ENCODE measurements at places on chromosomes 13 and 19.
A peak's percentile ranks its signal among the peaks of the same experiment; 100 is the strongest.

- H3K27ac ChIP-seq, result no peak overlapping the region
- H3K27me3 ChIP-seq, result no peaks in the 10 kb centered on the region
- H3K4me1 ChIP-seq, result no peaks in the 10 kb centered on the region
Observed at GRCh38 chr19:34480491-34480890, 1.1 kb upstream of the WTIP start.

DNA sequence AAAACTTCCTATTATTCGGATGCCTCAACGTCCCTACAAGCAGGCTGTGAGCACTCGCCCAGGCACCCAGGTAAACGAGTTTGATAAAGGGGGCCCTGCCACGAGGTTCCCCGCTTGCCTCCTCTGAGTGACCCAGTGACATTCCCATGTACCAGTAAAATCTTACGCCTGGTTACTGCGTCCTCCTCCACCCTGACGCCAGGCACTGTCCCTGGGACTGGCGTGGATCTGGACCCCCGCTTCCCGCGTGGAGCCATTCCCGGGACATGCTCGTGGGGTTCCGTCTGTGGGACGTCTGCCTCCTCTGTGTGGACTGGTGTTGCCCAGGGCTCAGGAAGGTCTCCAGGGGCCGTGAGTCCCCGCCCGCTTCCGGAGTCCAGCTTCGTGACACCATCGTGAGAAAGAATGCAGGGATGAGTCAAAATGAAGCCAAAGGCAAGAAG, 407 bp upstream of the ZNF550 start:
- H3K36me3 ChIP-seq, result peaks cover 7% of the 10 kb centered on the region
- H3K27ac ChIP-seq, result no peak overlapping the region
- H3K4me3 ChIP-seq, result peak overlapping the region; percentile 82
- DNase-seq, result no peak
- H3K4me1 ChIP-seq, result peaks cover 5% of the 10 kb centered on the region
- no peaks in the 10 kb centered on the region for H3K27me3 ChIP-seq

- no peak overlapping the region for H3K4me3 ChIP-seq
- no peaks in the 10 kb centered on the region for H3K27me3 ChIP-seq
- no peaks in the 10 kb centered on the region for H3K36me3 ChIP-seq
- no peak overlapping the region for H3K27ac ChIP-seq
Observed at GRCh38 chr13:111396457-111396856, 76.0 kb downstream of the TEX29 start.

DNA sequence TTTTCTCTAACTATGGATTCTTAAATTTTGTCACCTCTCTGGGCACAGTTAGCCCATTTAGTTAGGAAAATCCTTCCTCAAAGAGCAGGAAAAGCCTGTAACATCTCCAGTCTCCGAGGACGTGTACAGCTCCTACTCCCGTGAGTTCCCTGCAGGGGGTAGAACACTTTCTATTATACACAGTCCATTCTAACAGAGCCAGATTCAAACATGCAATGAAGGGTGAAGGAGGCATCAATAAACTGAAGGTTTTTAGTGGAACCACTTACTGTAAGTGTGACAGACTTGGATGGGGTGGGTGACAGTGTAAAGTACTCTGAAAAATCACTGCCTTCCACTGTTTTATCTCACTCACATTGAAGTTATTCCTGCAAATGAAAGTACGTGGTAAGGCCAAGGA, 204.7 kb upstream of the DACH1 start:
- H3K4me1 ChIP-seq, result no peaks in the 10 kb centered on the region
- no peak overlapping the region for H3K4me3 ChIP-seq
- no peaks in the 10 kb centered on the region for H3K27me3 ChIP-seq
- no peak overlapping the region for H3K27ac ChIP-seq
- no peaks in the 10 kb centered on the region for H3K36me3 ChIP-seq

DNA sequence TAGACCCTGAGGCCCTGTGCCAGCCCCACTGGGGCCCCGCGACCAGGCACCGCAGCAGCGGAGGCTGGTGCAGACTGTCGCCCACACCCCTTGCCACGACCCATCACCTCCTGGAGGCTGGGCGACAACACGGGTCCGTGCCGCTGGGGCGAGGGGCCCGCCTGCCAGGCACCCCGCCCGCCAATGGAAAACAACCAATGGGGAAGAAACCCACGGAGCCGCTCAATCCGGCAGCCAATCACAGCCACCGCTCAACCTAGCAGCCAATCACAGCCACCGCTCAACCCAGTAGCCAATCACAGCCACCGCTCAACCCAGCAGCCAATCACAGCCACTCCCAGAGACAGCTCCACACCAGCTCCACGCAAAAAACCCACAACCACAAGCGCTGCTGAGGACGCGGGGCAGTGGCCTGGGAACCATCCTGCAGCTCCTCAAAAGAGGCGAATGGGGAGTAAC, 29.7 kb downstream of the GPX4 start:
- no peak overlapping the region for H3K4me3 ChIP-seq
- no peaks in the 10 kb centered on the region for H3K36me3 ChIP-seq
- no peaks in the 10 kb centered on the region for H3K27me3 ChIP-seq
- peak overlapping the region; percentile 69 for H3K27ac ChIP-seq

- H3K4me3 ChIP-seq, result no peak overlapping the region
- H3K36me3 ChIP-seq, result no peaks in the 10 kb centered on the region
- no peak for DNase-seq
- H3K27me3 ChIP-seq, result no peaks in the 10 kb centered on the region
- H3K4me1 ChIP-seq, result no peaks in the 10 kb centered on the region
Observed at GRCh38 chr13:26247011-26247410, 6.9 kb upstream of the CDK8 start.

GRCh38 chr19:2274931-2275535, 6.9 kb downstream of the PEAK3 start:
- peaks cover 5% of the 10 kb centered on the region for H3K36me3 ChIP-seq
- no peak overlapping the region for H3K27ac ChIP-seq
- no peaks in the 10 kb centered on the region for H3K27me3 ChIP-seq
- peaks cover 4% of the 10 kb centered on the region for H3K4me1 ChIP-seq
- H3K4me3 ChIP-seq, result no peak overlapping the region

GRCh38 chr19:18428787-18429674, 8.9 kb downstream of the ISYNA1 start:
- DNase-seq, result peak; percentile 76
- no peaks in the 10 kb centered on the region for H3K27me3 ChIP-seq

- no peak overlapping the region for H3K27ac ChIP-seq
- H3K27me3 ChIP-seq, result no peaks in the 10 kb centered on the region
- no peaks in the 10 kb centered on the region for H3K36me3 ChIP-seq
- H3K4me1 ChIP-seq, result no peaks in the 10 kb centered on the region
Observed at GRCh38 chr13:58083064-58083463, 451.5 kb downstream of the PCDH17 start.

DNA sequence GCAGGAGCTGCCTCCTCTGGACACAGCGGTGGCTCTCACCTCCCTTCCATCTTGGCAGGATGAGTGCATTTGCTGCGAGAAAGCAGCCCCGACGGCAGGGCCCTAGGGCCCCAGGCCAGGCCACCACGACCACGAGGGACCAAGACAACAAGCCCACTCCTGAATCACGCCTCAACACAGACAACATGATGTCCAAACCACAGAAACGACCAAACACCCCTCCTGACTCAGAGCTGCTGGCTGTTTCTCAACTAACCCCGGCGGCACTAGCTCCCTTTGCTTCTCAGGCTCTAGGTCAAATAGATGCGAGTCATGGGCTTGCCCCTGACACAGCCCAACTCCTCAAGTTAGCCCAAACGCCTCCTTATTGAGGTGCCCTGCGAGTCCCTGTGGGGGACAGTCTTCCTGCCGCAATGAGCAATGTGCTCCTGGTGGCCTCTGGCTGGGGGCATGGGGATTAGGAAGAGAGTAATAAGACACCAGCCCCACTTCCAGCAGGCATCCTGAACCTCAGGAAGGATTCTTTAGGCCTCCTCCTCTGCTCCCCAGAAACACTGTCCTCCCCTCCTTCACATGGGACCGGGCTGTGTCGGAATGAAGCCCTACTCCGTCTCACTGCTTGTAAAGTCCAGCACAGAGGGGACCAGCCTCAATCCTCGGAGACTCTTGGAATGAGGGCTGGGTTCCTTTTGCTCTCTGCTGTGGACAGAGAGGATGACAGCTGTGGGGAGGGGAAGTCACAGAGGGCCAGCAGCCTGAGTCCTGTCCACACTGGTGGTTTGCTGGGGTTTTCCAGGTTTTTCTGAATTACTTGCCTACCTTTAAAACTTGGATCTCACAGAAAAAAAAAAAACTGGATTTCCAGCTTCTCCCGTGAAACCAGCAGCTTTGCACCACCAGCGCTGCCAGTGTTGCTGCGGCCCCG, 6.9 kb upstream of the ATF5 start:
- DNase-seq, result no peak
- H3K27ac ChIP-seq, result peak overlapping the region; percentile 90
- H3K4me3 ChIP-seq, result peak overlapping the region; percentile 25
- H3K4me1 ChIP-seq, result no peaks in the 10 kb centered on the region

- no peaks in the 10 kb centered on the region for H3K4me1 ChIP-seq
- H3K4me3 ChIP-seq, result no peak overlapping the region
- no peak overlapping the region for H3K27ac ChIP-seq
- no peaks in the 10 kb centered on the region for H3K36me3 ChIP-seq
Observed at GRCh38 chr13:42660333-42660965, 86.5 kb downstream of the TNFSF11 start.

GRCh38 chr13:106173346-106173745, 362.1 kb downstream of the EFNB2 start:
- no peaks in the 10 kb centered on the region for H3K4me1 ChIP-seq
- H3K36me3 ChIP-seq, result no peaks in the 10 kb centered on the region
- no peak overlapping the region for H3K4me3 ChIP-seq
- no peak for DNase-seq
- H3K27me3 ChIP-seq, result no peaks in the 10 kb centered on the region

DNA sequence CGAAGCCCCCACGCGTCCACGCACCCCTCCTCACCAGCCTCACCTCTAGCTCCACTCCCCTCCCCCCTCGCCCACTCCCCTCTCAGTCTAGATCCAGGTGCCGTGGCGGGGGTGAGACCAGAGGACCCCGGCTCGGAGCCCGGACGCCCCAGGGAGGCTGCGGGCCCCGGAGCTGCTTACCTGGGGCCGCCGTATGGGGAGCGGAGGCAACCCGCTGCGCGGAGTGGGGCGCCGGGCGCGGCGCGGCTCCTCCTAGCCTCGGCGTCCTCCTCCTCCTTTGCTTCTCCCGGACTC, 353 bp downstream of the ENOX1 start:
- peaks cover 20% of the 10 kb centered on the region for H3K4me1 ChIP-seq
- peak overlapping the region; percentile 54 for H3K4me3 ChIP-seq
- DNase-seq, result no peak
- no peak overlapping the region for H3K27ac ChIP-seq
- H3K36me3 ChIP-seq, result no peaks in the 10 kb centered on the region

- no peak overlapping the region for H3K27ac ChIP-seq
- no peaks in the 10 kb centered on the region for H3K4me1 ChIP-seq
- no peaks in the 10 kb centered on the region for H3K27me3 ChIP-seq
- no peak overlapping the region for H3K4me3 ChIP-seq
Observed at GRCh38 chr13:31797154-31797775, 57.9 kb downstream of the RXFP2 start.

- no peaks in the 10 kb centered on the region for H3K4me1 ChIP-seq
- no peak for DNase-seq
- H3K27ac ChIP-seq, result no peak overlapping the region
- H3K27me3 ChIP-seq, result no peaks in the 10 kb centered on the region
- no peaks in the 10 kb centered on the region for H3K36me3 ChIP-seq
Observed at GRCh38 chr13:89749888-89750287, 1597.6 kb upstream of the MIR17HG start.

DNA sequence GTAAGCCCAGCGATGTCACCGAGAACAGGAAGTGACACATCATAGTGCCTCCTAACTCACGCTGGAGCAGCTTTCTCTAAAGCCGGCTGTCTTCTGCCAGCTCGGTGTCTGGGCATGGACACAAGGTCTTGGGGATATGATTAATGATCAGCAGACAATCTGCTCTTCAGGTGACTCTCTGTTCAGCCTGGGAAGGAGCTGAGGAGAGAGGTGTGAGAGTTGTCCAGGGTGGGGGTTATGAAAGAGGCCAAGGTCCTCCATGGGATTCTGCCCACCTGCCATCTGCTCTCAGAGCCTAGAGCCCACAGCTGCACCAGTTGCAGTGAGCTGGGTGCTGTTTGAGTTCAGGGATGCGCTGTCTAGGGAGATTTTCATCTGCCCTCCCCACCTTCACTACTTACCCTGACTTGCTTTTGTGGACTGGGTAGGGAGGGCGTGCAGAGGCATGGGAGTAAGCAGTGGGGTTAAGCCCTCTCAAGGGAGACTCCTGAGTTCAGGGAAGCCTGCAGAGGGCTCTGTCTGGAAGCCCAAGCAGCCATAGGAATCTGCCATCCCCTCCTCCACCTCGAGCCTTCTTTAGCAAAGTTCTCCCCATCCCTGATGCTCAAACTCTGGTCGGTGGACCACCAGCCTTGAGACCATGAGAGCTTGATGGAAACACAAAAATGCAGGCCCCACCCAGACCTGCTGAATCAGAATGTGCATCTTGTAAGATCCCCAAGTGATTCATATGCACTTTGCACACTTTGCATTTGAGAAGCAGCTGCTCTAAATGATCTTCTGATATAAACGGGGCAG, 539.7 kb downstream of the RFC3 start:
- H3K36me3 ChIP-seq, result no peaks in the 10 kb centered on the region
- DNase-seq, result no peak
- no peaks in the 10 kb centered on the region for H3K4me1 ChIP-seq
- H3K4me3 ChIP-seq, result no peak overlapping the region
- H3K27me3 ChIP-seq, result no peaks in the 10 kb centered on the region

DNA sequence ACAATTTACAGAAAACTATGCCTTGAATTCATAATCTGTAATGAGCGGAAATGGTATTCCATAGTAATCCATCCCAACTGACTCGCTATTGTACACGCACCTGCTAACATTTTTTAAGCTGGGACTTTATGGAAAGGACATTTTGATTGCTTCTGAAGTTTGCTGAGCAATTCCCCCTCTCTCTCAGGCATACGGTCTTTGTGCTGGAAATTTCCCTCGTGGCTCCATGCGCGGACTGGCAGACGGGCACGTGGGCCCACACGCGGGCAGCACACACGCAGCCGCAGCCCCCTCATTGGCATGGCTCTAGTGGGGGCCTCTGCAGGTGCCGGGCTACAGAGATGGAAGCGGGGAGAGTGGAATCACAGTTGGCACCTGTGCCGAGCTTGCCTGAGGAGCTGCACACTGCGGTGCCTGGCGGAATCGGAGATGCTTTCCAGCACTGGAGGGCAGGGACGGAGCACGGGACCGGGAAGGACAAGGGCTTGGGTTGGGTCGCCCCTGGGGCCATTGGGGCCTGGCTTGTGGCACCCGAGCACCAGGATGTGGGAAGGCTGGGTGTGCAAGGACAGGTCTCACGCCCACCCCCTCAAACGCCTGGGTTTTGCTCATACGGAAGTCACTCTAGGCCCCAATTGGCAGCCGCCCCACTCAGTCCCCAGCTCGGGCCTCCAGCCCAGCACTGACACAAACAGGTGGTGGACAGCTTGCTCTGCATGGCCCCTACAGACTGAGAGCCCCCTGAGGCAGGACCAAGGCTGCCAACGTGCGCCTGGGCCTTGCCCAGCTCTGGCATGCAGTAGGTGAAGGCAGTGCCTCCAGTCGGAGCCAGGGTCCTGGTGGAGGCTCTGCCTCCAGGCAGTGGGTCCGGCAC, 30.2 kb upstream of the CCNE1 start:
- no peaks in the 10 kb centered on the region for H3K36me3 ChIP-seq
- no peak overlapping the region for H3K4me3 ChIP-seq
- no peaks in the 10 kb centered on the region for H3K4me1 ChIP-seq
- H3K27ac ChIP-seq, result no peak overlapping the region
- no peaks in the 10 kb centered on the region for H3K27me3 ChIP-seq
- DNase-seq, result no peak

GRCh38 chr19:14505488-14506239, 9.7 kb upstream of the GIPC1 start:
- peaks cover 12% of the 10 kb centered on the region for H3K4me1 ChIP-seq
- no peaks in the 10 kb centered on the region for H3K36me3 ChIP-seq
- no peak overlapping the region for H3K27ac ChIP-seq

- peak overlapping the region; percentile 95 for H3K4me3 ChIP-seq
- DNase-seq, result peak; percentile 37
- H3K36me3 ChIP-seq, result no peaks in the 10 kb centered on the region
- no peaks in the 10 kb centered on the region for H3K27me3 ChIP-seq
- H3K4me1 ChIP-seq, result no peaks in the 10 kb centered on the region
Observed at GRCh38 chr19:44848036-44848811, 2.1 kb downstream of the NECTIN2 start.

All from right lobe of liver (tissue), 6 donors.